ENCODE measurements at places on chromosomes 4 and X. TPM values are rescaled to one million over a fixed set of nuclear protein-coding genes. Genes with fewer than 3 reads are reported as not detected.

Gene POU4F2
- not detected for total RNA-seq

Gene CDKL2
- total RNA-seq: 0.38 TPM

DNA sequence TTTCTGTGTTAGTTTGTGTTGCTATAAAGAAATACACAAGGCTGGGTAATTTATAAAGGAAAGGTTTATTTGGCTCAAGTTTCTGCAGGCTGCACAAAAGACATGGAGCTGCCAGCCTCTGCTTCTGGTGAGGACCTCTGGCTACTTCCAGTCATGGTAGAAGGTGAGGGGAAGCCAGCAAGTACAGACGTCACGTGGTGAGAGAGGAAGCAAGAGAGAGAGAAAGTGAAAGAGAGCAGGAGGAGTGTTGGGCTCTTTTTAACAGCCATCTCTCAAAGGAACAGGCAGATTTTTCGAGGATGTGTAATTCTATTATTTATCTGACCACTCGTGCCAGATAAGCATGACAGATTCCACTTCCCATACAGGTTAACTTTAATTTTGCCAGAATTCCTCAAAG is 1199.1 kb downstream of the ADGRL3 start:
- H3K4me1 ChIP-seq: no peaks in the 10 kb centered on the region
- DNase-seq: no peak
- no peak overlapping the region for H3K27ac ChIP-seq
- H3K36me3 ChIP-seq: no peaks in the 10 kb centered on the region
- H3K4me3 ChIP-seq: no peak overlapping the region

DNA sequence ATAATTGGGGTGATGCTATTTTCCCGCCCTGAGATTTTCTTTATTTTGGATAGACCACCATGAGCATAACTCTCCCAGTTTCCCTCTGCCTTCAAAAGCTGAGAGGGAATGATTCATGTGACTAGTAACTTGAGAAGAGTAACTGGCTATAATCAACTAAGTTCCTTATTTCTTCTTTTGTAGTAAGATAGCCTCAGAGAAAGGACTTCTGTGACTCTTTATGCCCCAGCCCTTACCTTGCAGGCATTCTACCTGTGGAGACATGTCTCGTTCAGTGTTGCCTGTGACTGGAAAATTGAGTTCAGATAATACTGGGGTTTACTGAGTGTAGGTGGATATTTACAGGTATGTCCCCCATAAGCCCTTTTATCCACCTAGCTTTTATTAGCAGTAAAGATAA is 715.4 kb upstream of the HS3ST1 start:
- DNase-seq: no peak
- H3K36me3 ChIP-seq: no peaks in the 10 kb centered on the region
- no peaks in the 10 kb centered on the region for H3K4me1 ChIP-seq

Measured in CD4-positive, alpha-beta T cell (primary cell).